Activated CD8-positive, alpha-beta memory T cell treated with anti-CD3 and anti-CD28 coated beads for 1 hour (primary cell): ENCODE measurements at places on chromosomes 2 and 18.

DNA sequence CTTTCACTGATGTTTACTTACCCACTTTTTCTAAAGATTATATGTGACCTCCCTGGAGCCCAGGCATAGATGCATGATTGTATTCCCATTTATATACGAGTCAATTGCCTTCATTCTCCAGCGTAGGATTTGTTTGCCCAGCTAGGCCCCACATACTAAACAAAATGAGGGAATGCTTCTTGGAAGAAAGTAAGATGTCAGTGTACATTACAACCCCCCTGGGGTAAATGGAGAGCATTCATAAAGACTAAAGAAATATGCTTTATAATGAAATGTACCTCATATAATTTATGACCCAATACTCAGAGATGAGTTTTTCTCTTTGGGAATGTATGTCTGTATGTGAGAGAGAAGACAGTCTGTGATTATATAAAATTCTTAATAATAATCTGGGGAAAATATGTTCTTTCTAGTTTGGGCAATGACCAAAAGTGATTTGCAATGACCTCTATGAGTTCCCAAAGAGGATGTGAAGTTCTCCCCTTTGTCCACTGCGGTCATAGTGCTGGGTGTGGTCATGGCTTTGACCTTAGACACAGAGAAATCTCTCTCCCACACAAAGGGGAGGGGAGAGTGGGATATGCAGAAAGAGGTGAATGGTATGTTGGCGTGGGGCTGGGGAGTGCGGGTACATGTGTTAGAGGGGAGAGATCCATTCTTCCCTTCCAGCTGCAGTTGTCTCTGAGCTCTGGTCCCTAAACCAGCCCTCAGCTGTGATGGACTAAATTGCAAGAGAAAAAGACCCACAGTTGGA is 175.6 kb downstream of the EN1 start:
- DNase-seq = no peak

DNA sequence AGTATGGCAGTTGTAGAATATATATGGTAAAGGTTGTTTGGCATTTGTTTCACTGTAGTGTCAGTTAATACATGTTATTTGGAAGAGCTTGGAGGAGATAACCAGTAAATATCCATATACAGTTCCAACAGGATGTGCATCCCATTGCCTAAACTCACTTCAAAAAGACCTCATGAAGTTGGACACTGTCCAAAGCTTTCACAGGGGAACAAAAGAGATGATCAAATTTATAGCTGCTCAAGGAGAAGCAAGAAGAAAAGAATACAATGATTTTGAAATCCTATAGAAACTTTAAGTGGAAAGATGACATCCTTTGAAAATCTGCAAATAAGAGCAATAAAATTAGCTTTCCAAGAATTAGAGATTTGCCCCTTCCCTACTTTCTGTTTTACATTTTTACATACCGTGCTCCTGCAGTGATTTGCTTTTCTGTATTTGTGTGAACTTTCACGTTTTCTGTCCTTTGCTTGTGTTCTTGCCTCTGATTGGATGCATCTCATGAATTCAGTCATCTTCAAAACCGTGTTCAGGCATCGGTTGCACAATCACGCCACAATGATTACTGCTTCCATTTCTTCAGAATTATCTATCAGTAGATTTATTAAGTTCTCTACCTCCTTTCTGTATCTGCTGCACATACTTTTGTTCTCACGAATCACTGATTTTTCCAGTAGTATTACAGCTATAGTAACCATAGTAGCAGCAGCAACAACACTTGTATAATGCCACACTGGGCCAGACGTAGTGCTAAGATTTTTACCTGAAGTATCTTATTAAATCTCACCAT is 83.8 kb downstream of the PARD3B start:
- DNase-seq = no peak

- no peak for DNase-seq
These were observed 21.5 kb downstream of the B3GNT2 start for GRCh38 chr2:62217421-62217820.

GRCh38 chr2:41998186-41999127 is 49.4 kb upstream of the PKDCC start:
- no peak for DNase-seq

DNA sequence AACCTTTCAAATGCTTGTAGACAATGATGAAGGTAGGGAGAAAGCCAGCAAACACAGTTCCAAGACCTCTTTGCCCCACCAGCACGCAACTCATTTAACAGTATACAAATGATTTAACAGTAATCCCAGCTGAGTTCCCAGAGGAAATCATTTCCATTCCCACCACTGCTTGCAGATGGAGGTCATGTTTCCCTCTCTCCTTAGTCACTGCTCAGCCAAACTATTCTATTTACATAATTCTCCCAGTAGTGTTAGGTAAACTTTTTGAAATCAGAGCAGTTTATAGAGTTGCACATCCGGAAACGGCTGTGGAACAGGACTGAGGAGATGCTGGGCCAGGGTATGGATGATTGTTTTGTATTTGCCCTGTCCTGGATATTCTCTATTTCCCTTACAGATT is 328.5 kb downstream of the FIGN start:
- DNase-seq = no peak

DNA sequence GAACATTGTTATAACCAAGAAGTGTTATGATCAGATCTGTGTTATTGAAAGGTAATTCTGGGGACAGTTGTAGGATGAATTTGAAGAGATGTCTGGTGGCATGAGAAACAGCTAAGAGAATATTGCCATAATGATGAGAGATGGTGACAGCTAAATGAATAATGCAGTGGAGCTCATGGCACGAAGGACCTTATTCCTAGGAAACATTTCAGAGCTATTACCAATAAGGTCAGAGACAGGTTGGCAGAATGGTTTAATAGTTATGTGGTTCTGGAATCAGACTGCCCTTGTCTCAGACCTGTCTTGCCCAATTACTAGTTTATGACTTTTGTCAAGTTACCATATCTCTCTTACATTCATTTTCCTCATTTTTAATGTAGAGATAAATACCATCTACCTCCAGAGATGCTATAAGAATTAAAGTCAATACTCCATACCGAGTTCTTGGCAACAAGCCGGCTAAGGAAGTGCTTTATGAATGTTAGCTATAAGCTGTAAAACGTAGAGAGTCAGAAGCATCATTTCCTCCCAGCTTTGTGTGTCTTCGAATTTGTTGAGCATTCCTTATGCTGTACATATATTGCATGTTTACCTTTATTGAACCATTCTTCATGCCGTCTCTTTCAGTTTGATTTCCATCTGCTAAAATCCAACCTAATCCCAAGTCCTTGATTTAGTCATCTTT is 73.6 kb upstream of the COL5A2 start:
- no peak for DNase-seq

GRCh38 chr2:26692279-26692896 is at the start of gene KCNK3:
Gene KCNK3 (plus strand): TSS chr2:26692722. CDS start chr2:26692876, 154 bp downstream.
- DNase-seq = peak; percentile 11

DNA sequence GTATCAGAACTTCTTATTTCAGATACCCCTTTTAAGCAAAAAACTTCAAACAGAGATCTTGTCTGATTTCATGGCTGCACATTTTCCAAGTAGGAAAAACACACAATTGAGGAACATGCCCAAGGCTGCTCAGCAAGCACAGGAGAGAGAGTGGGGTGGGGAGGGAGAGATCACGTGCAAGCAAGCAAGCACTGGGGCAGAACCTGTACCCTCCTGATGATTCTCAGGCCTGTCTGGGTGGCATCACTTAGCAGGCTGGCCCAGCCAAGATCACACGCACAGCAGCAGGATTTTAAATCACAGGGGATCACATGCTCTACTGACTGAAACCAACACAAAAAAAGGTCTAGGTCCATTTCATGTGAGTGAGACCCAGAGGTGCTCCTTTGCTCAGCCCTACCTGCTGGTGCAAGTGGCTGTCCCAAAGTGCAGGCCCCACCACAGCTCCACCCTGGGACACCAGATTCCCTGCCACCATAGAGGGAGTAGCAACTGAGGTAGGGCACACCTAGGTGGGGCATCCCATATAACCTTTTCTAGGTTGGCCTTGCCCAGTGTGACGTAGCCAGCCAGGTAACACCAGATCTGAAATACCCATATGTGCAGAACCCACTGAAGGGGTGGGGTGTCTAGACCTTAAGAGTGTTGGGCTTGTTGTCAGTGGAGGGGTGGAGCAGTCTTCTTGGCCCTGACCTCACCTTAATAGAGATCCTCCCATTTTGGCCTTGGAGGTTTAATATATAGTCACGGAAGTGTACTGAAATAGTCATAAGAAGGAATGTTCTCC is 1.8 kb upstream of the LYPD6B start:
- no peak for DNase-seq

DNA sequence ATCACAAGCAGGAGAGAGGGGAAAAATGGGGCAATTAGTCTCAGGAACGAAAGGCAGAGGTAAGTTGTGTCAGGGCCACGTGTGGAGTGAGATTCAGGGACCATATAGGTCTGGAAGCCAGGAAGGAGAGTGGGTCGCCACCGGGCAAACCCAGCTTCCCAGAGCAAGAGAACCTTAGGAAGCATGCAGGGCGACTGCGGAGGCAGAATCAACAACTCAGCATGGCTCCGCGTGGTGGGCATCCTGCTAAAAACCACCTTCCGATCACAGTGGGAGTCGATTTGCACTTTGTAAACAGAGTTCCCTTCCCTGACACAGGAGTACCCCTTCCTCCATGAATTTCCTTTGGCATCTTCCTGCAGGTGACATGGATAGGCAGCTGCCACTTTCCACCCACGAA is 114.6 kb downstream of the TTC32 start:
- DNase-seq = no peak

GRCh38 chr2:72954376-72955227 is 37.3 kb downstream of the EMX1 start:
- DNase-seq = no peak

- DNase-seq = no peak
These were observed 68.6 kb downstream of the CAB39 start for GRCh38 chr2:230781130-230781797.

DNA sequence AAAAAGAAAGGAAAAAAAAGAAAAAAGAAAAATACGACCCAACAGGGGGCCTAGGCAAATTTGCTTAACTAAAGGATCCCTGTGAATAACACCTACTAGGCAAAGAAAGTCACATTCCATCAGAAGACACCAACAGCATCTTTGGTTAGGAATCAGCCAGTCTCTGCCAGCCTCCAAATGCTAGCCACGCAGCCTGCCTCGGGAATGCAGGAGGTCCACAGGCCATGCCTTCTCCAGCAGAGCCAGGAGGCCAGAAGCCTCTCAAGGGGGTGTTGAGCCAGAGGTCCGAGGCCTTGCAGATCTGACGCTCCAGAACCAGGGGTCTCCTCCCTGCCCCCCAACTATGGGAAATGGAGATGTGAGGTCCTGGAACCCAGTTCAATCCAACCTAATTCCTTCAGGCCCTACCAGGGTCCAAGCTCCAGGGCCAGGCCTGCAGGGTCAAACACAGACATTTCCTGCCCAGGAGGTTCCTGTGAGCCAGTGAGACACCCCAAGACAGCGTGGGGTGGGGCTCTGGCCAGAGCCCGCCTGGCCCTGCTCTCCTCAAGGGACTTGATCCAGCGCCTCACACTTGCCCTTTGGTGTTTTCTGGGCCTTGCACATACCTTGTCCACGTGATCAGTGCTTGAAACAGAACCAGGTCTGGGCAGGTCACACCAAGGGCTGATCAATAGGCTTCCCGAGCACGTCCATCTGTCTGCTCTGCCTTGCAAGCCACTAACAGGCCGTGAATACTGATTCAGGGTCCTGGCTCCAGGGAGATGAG is 289.6 kb upstream of the ID2 start:
- no peak for DNase-seq

DNA sequence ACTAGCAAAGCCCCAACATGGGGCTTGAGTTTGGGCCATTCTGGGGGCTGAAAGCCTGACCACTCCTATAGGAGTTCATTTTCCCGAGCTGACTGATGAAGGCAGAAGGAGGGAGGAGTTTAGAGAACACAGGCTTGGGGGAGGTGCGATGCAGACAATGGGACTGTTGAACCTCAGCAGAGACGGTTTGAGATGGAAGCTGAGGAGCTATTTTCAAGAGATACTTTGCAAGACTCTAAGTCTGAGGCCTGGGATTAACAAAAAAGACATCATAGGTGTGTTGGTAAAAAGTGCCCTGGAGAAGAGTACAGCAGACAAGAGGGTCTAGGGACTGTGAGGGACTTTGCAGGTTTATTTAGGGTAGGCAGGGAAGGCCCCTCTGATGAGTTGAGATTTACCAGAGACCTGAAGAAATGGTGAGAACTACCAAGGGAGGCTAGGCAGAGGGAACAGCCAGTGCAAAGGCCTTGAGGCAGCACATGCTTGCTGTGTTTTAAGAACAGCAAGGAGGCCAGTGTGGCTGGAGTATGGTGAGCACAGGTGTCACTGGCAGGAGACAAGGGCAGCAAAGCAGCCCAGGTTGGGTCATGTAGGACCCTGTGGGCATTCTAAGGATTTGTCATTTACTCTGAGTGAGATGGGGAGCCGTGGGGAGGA is 31.6 kb downstream of the PCBP1 start:
- no peak for DNase-seq

DNA sequence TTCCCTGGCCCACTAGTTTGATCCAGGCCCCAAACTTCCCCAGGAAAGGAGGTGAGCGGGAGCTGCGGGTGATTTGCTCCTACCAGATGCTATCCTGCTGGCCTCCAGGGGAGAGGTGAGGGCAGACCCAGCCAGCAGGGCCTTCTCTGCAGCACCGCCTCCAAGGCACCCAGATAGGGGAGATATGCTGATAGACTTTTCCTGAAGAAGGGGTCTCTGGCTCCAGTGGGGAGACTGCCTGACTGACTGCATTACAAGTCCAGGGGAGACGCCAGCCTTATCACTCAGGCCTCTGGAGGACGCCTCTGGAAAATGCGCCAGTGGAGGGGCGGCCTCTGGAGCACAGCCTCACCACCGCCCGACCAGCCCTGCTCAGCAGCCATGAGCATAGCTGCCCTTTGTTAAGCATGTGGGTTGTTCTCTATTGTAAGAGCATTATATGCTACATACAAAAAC is 60.6 kb upstream of the SMAD7 start:
- DNase-seq = no peak

- DNase-seq = no peak
These were observed 269.3 kb downstream of the ALPK2 start for GRCh38 chr18:58359620-58360019.

DNA sequence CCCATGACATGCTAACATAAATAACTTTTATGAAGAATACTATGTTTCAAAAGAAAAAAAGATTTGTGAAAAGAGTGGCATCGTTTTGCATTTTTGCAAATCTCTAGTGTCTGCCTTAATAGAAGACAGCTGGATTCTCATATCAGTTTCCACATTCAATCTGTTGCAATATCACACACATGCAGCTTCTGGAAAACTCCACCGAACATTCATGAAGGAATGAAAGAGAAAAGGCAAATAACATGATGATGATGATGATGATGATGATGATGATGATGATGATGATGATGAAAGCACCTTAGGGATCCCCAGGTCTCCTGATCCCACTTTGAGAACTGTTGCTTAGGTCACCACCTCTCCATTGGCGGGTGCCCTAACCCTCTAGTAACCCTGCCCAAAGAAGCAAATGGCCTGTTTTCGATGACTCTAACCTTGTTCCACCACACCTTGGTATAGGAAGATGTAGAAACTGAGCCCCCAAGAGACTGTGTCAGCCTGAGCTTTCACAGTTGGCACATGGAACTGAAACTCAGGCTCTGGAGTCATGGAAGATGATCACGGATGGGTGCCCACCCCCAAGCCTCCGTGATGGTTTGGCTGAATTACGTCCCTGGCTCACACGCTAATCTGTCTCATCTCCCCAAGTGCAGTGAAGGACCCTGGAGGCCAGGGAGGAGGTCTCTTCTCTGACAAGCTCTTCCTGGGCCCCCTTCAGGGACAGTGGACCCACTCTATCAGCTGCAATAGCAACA is 80.1 kb upstream of the SMAD7 start:
- no peak for DNase-seq
